HTR-8/SVneo (cell line): ENCODE measurements at places on chromosomes 4 and X.

DNA sequence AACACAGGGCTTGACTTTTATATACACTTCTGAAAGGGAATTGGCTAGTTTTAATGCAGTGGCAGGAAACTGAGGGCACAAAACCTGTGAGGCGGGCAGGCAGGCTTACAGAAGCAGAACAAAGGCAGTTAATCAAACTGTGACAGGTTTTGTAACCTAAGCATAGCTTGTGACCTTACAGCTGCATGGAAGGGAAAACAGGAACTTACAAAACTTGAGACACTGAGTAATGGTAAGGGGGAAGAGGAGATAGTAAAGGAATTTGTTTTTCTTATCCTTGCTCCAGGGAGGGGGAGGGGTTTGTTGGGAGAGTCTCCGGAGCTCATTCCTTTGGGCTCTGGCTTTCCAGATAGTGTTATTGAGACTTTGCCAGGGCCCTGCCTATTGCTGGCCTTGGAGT lies 55.6 kb downstream of the SLITRK4 start:
- DNase-seq: no peak

DNA sequence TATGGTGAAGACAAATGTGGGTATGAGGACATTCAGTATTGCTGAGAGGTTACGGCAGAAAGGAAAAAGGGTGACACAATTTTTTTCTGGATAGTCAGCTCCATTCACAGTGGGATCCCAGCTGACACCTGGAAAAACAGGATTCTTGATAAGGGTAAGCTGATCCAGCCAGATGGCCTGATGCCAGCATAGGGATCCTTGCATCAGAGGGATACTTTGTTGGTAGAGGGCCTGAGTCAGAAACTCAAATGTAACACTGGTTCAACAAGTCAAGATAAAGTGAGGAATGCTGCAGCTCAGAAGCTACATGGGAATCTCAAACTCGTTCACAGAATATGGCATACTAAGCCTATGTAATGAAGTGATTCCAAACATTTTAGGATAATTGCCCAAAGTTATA lies 726.7 kb downstream of the C4orf33 start:
- no peak for DNase-seq

GRCh38 chrX:65879977-65880799 lies 159.7 kb downstream of the VSIG4 start:
- DNase-seq: no peak

GRCh38 chrX:130081421-130082045 lies 28.8 kb downstream of the ELF4 start:
- DNase-seq: no peak

- DNase-seq: no peak
Measured at GRCh38 chr4:27357283-27357682, 496.6 kb downstream of the STIM2 start.

GRCh38 chr4:21953653-21954052 lies 5.1 kb upstream of the KCNIP4 start:
- no peak for DNase-seq

- no peak for DNase-seq
Measured at GRCh38 chr4:31411565-31411964, 691.4 kb downstream of the PCDH7 start.

DNA sequence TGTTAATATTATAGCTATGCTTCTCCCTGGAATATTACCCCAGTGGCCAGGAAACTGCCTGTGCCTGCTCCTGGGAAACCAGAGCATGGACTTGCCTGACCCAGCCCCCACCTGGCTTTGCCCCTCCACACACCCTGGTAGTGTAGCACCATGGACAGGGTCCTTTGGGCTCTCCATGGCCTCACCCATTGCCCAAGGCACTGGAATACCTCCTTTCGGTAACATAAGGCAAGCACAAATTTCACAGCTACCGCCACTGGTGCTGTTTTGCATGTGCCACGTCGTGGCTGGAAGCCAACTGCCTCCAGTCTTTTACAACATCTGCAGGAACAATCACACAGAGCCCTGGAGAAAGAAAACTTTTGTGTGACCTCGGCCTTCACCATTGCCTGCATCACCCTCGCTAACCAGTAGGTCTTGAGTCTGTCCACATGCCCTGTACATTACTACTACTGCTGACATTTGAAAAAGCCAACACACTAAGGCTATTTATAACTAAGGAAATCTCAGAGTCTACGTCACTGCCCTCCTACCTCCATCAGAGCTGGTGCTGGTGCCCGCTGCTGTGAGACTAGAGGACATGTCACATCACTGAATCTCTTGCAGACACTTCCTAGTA lies 47.7 kb downstream of the HPGD start:
- DNase-seq: no peak

- DNase-seq: no peak
Measured at GRCh38 chr4:98659106-98659592, 738 bp upstream of the TSPAN5 start.

GRCh38 chr4:8478801-8479744 lies 38.5 kb downstream of the TRMT44 start:
- no peak for DNase-seq

GRCh38 chr4:133565379-133565778 lies 416.3 kb downstream of the PCDH10 start:
- peak; percentile 65 for DNase-seq

DNA sequence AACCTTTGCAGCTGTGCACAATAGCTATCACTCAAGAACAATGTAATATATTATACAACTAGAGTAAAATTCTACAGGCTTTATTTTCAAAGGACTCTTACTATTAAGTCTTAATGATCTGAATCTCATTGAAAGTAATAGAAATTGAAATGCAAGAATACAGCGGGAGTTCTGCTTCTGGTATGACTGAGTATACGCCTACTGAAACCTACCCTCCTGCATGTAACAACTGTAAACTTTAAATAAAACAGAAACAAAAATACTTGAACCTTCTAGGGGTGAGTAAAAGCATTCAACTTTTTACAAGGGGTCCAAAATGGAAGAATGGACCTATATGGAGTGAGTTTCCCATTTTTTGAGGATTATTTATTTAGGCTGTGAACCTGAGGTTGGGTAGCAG lies 13.5 kb downstream of the DCHS2 start:
- DNase-seq: no peak

GRCh38 chrX:107706309-107706708 lies 69.3 kb downstream of the TSC22D3 start:
- DNase-seq: no peak

DNA sequence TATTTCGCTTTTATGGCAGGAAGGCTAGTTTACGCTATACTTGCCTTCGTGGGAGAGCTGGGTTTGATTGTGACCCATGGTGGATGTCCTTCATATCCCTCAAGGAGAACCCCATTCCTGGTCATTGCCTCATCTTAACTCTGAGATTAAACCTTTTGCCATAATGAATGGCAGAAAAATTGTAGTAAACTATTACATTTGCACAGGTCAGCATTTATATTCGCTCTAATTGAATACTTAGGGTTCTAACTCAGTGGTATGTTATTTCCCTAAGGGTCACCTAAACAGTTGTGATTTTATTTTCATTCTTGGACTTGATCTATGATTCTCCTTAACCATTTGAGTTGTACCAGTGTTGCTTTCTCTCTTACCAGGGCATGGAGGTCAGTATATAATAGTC lies 13.4 kb downstream of the PDK3 start:
- no peak for DNase-seq

GRCh38 chr4:156732634-156733033 lies 239.0 kb downstream of the PDGFC start:
- no peak for DNase-seq

DNA sequence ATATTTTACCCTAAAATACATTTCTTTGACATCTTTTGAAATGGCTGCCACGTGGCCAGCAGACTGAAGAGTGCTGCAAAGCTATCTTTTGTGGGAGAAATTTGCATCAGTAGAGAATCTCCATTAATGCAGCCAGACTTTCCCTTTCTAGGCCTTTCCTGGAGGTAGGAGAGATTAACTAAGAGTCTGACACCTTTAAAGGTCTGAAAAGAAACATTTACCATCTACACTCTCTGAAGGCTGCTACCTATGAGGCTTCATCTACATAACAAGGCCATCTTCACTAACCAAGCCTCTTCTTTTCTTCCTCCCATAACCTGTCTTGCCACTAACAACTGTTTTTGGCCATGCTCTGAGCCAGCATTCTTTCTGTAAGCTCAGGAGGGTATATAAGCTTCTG lies 17.8 kb upstream of the SPRY1 start:
- no peak for DNase-seq

DNA sequence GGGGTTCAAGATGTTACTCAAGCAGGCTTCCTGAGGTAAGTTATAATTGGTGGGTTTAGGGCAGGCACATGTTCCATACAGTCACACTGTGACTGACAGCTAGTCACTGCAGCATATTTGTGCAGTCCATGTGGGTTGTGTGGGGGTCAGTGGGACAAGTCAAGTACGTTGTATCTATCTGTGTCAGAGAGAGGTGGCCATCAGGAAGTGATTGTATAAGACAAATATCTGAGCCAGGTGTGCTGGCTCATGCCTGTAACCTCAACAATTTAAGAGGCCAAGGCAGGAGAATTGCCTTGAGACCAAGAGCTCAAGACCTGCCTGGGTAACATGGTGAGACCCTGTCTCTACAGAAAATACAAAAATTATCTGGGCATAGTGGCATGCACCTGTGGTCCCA lies 509.3 kb downstream of the CENPC start:
- DNase-seq: no peak
